ENCODE measurements at places on chromosomes 1 and 21.

DNA sequence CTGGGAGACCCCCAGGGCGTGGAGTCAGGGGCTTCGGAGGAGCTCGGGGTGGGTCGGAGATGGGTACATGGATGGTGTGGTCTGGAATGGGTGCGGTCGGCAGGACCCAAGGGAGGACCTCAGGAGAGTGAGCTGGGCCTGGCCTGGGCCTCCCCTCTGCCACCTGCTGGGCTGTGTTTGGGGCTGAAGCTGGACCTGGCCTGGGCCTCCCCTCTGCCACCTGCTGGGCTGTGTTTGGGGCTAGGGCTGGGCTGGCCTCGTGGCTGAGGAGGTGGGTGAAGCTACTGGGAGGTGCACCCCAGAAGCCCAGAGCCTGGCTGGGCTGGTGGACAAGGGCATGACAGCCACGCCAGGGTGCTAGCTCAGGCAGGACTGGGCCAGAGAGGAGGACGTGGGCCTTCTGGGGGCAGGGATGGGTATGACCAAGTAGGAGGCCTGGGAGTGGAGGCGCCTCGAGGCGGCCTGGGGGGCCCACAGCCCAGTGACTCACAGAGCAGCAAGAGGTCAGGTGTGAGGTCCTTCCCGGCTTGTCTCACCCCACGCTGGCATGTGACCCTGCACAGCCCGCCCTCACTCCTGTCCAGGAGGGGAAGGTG lies 14.5 kb downstream of the SAMD11 start:
- no peak for DNase-seq

GRCh38 chr1:223540485-223541106 lies 124.9 kb downstream of the CAPN8 start:
- no peak for DNase-seq

- no peak for DNase-seq
Measured at GRCh38 chr1:42767510-42768000, 506 bp downstream of the C1orf50 start.

GRCh38 chr1:114105421-114105979 lies 48.2 kb downstream of the SYT6 start:
- DNase-seq: no peak

GRCh38 chr1:111864862-111865261 lies 109.2 kb downstream of the DDX20 start:
- no peak for DNase-seq

DNA sequence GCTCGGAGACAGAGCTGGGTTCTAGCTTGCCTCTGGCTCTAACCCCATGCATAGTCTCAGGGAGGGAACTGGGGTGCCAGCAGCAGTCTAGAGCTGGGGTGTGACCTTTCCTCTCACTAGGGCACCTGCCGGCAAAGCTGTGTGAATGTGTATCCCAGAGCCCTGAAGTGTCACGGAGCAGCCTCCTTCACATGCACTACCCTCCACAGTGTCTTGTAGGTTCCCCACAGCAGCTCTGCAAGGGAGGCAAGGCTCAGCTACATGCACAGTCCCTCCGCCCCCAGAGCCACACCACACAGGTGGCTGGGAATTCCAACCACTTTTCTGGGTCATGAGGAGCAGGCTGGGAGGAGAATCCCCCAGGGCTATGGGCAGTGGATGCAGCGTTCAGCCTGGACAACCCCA lies 7.7 kb upstream of the HPCA start:
- DNase-seq: no peak

DNA sequence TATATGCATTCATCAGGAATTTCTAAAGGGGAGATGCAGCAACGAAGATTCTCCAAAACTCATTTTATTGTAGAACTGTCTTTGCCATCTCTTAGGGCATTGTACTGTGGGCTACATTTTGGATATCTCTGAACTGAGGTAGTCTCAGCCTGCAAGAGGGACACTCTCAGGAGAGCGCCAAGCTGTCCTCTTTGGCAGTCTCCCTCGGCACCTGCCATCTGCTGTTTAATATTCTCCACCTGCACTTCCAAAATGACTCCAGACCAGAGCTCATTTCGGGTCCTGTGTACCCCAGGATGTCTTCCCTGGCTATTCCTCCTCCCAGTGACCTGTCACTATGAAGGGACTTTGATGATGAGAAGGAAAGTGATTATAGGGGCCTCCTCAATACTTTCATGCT lies 356.3 kb upstream of the C1orf174 start:
- no peak for DNase-seq

DNA sequence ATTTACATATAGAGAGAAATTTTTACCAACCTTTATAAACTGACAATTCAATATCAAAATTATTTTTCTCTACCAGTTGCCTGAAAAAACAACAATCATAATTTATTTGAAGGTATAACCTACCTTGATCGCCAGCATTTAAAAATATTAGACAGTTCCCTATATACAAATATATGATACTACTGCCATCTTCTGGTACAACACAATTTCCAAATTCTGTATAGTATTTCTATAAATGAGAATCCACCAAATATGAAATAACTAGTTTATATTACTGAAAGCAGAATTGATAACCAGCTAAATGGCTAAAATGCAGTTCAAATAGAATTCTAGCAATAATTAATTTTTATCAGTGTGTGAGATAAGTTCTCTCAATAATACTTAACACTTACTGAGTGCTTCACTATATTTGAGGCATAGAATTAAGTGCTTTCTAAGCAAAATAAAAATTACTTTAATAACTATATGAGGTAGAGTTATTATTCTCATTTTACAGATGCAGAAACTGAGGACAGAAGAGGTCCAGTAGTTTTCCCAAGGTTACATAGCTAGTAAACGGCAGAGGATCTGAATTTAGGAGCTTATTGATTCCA lies 75.6 kb downstream of the PIGK start:
- no peak for DNase-seq

GRCh38 chr1:65431111-65431705 lies 10.7 kb downstream of the LEPR start:
- DNase-seq: no peak

GRCh38 chr1:24101796-24102586 lies 9.9 kb downstream of the MYOM3 start:
- no peak for DNase-seq

GRCh38 chr1:86567878-86568277 lies 21.0 kb downstream of the CLCA4 start:
- no peak for DNase-seq

GRCh38 chr1:175405766-175406165 lies 213.2 kb upstream of the KIAA0040 start:
- no peak for DNase-seq

DNA sequence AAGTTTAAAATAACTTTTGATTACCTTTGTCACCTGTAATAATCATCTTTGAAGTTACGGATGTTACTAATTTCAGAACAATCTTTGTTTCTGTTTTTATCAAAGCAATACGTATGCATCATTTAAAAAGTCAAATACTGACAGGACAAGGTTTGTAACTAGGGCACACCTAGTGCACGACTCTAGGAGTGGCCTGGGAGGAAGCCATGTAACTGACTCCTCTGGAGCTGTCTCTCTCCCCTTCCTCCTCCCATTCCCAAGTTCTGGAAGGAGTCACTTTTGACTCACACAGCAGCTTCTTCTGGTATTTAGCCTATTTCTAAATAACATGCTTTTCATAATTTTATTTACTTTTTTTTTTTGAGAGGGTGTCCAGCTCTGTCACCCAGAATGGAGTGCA lies 11.8 kb upstream of the RAP1GAP start:
- peak; percentile 63 for DNase-seq

- DNase-seq: no peak
Measured at GRCh38 chr1:23473037-23473800, 10.8 kb downstream of the ASAP3 start.

- DNase-seq: no peak
Measured at GRCh38 chr1:187460093-187460492, 631.3 kb downstream of the PLA2G4A start.

DNA sequence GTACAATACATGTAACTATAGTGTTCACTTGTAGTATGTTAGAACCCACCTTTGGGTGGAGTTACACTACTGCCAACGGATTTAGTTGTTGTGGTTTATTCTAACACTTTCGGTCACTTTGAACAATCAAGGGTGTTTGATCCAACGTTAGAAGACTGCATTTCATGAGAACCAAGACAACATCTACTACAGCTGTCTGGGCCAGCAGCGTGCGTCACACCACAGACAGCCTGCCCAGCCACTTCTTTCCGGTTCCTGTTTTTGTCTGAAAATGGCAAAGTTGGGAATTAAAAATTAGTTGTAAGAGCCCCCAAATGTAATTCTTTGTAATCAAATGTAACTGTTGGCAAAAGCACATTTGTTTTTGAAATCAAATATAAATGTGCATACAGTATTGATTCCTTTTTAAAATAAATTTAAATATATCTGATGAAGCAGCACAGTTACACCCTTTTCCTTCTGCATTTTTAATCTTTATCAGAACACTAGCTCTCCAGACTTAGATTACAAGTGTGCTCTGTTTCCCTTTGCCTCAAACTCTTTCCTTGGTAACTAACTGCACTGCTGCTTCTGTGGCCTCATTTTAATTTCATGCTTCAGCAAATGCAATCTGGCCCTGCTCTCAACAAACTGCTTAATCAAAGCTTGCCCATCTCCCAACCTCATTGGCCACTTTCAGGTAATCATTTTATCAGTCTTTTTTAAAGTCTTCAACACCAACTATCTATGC lies 86.6 kb upstream of the DPH5 start:
- DNase-seq: no peak

- no peak for DNase-seq
Measured at GRCh38 chr1:40699787-40700186, 8.3 kb downstream of the NFYC start.

- no peak for DNase-seq
Measured at GRCh38 chr1:245485996-245486395, 331.2 kb downstream of the KIF26B start.

DNA sequence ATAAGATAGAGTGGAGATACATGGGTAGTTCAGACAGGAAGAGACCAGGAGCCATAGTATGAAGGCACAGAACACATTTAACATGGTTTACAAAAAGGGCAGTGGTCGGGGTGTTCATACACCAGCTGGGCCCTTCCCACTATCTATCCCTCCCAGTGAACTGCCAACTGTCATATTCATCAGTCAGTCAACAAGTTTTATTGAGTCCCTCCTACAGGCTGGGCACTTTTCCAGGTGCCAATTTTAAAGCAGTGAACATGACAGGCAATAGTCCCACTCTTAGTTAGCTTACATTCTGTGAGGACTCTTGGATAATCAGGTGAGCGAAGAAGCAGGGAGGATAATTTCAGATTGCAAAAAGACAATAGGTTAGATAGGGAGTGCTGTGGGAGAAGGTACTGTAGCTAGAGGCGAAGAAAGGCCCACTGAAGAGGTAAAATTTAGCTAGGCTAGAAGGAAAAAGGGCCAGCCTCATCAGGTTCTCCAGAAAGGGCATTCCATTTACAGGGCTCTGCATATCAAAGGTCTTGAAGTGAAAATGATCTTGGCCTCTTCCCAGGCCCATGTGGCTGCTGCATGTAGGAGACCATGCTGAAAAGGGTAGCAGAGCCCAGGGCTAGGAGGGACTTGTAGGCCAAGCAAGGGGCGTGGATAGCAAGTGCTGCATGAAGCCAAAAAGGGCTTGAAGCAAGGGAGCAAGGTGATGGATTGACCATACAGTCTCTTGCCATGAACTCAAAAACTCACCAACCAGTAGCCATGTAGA lies 274.7 kb upstream of the SNX7 start:
- DNase-seq: no peak

DNA sequence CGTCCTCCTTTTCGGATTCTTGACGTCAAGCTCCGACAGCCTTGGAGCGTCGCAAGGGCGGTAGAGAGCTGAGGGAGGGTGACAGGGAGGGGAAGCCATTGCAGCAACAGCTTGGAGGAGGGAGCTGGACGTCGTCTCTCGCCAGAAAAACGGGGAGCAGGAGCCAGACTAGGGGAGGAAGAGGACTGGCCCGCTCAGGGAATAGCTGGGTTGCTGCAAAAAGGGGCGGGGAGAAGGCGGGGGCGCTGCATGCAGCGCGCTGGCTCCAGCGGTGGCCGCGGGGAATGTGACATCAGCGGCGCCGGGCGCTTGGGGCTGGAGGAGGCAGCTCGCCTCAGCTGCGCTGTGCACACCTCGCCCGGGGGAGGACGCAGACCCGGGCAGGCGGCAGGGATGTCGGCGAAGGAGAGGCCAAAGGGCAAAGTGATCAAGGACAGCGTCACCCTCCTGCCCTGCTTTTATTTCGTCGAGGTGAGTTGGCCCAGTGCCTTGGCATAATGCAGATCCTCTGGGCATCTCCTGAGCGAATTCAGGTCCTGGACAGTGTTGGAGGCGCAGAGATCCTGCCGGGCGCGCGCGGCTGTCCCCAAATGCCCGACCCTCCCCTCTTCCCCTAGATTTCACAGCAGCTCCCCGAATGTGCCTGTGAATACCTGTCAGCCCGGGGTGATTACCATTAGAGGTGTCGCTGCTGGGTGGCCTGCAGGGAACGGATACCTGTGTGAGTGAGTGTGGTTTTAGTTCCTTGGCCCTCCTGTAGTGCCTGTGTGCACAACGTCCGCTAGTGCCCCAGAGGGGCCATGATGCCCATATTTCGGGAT lies at the start of gene PLPPR4:
Gene PLPPR4, plus strand, starts transcription at position 292 of the 821 bp plus-strand sequence. Its CDS starts 102 bp downstream, at position 394.
- DNase-seq: peak; percentile 25

GRCh38 chr1:81254560-81254959 lies 546.2 kb upstream of the ADGRL2 start:
- DNase-seq: no peak

DNA sequence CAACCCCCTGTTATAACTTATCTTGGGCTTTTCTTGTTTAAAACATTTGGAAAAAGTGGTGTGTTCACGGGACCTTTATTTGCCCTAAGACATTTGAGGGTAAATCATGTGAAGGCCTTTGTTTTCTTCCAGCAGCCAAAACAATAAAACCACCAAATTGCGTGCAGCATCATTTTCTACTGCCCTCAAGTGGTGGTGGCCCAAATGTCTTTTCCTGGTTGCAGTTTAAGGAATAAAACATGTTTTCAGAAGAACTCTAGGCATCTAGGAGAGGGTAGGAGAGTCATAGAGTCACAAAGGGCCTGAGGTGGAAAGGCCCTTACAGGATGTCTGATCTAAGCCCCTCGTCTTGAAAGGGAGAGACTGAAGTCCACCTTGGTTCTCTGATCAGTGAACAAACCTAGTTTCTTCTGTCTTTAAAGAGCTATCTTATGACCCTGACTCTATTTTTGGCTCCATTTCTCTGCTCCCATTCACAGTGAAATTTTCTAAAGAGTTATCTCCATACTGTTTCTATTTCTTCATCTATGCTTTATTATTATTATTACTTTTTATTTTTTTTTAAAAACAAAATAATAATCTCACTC lies 16.0 kb upstream of the EPS15 start:
- DNase-seq: peak; percentile 53

- DNase-seq: no peak
Measured at GRCh38 chr1:41151846-41152245, 90.3 kb downstream of the SCMH1 start.

DNA sequence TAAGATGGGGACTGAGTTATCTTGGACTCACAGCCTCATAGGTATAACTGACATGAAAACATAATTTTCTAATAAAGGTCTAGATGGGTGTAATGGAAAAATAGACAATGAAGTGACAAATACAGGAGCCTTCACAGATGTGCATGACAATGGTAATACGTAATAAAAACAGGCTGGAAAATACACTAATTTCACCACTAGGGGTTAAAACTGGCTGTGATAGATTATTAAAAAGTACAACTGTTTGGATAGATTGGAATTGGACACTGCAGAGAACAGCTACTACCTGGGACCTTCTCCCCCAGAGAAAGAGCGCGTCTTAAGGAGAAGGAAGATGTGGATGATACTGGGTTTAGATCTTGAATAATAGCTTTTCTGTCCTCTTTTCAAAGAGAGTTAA lies 9.8 kb downstream of the KAZN start:
- no peak for DNase-seq

All from GM04504 (cell line).